Activated CD4-positive, CD25-positive, alpha-beta regulatory T cell (primary cell): ENCODE measurements at places on chromosomes 12 and 14.

DNA sequence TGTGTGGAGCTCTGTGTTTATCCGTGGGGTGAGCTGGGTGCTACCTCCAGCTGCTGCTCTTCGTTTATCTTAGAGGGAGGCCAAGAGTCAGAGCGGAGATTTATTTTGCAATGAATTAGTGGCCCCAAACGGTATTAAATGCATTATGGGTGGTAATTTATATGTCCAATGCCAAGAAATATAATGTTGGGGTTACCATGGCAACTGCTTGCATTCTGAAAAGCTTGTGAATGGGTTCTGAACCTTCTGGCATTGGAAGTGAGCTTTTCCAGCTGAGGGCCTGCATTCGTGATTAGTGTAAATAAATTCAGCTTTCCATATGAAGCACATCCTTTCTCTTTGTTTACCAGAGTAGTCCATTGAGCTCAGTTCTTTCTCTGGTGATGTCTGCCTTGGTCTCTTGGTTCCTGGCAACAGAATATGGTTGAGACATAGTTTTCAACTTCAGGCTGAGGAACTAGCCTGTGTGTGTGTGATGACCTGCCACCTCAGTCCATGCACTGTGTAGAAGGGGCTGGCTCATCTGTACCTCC is 51.8 kb downstream of the TRAF3 start:
- no peak for DNase-seq

GRCh38 chr12:131535779-131536178 is 175.1 kb upstream of the SFSWAP start:
- DNase-seq, result no peak

- no peak for DNase-seq
Observed at GRCh38 chr12:128813883-128814282, 9.9 kb downstream of the SLC15A4 start.

- no peak for DNase-seq
Observed at GRCh38 chr12:112029301-112029700, 16.1 kb downstream of the ERP29 start.

GRCh38 chr12:69602954-69603353 is 7.8 kb downstream of the LRRC10 start:
- no peak for DNase-seq
